ENCODE measurements at places on chromosomes 5 and 9. TPM values are rescaled to one million over a fixed set of nuclear protein-coding genes. Genes with fewer than 3 reads are reported as not detected.

GRCh38 chr9:35650341-35651158 lies at the start of gene SIT1:
Gene SIT1 (minus strand): TSS chr9:35650931. CDS start chr9:35650853, 78 bp downstream.
- DNase-seq = no peak

DNA sequence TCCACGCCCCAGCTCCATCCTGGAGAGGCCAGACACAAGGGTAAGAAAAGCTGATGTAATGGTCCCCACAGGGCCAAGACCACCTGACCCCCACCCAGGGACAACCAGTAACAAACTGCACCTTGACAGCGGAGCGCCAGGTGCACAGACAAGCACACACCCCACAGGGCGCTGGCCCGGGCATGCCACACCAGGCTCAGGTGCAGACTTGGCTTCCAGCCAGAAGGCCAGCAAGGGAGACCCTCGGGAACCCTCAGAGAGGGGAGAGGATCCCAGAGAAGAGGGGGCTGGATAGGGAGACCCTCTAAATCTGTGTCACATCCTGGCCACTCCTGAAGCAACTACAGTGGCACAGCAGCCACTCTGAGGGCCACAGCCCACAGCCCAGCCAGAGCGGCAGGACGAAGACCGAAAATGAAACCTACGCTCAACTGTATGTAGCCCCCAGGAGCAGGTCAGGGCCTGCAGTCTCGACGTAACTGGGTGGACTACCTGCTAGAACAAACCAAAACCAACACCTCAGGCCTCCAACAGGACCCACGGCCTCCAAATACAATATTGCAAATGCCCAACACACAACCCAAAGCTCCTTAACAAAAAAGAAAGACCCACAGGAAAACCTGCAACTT lies 18.5 kb downstream of the CAMSAP1 start:
- DNase-seq = no peak

- DNase-seq = peak; percentile 45
Measured at GRCh38 chr9:131773911-131774379, 34.1 kb upstream of the RAPGEF1 start.

- DNase-seq = peak; percentile 42
Measured at GRCh38 chr5:96572864-96573512, 89.2 kb upstream of the CAST start.

- no peak for DNase-seq
Measured at GRCh38 chr9:86279839-86280238, 2.5 kb downstream of the ISCA1 start.

- DNase-seq = no peak
Measured at GRCh38 chr5:97111004-97111403, 31.4 kb downstream of the LIX1 start.

DNA sequence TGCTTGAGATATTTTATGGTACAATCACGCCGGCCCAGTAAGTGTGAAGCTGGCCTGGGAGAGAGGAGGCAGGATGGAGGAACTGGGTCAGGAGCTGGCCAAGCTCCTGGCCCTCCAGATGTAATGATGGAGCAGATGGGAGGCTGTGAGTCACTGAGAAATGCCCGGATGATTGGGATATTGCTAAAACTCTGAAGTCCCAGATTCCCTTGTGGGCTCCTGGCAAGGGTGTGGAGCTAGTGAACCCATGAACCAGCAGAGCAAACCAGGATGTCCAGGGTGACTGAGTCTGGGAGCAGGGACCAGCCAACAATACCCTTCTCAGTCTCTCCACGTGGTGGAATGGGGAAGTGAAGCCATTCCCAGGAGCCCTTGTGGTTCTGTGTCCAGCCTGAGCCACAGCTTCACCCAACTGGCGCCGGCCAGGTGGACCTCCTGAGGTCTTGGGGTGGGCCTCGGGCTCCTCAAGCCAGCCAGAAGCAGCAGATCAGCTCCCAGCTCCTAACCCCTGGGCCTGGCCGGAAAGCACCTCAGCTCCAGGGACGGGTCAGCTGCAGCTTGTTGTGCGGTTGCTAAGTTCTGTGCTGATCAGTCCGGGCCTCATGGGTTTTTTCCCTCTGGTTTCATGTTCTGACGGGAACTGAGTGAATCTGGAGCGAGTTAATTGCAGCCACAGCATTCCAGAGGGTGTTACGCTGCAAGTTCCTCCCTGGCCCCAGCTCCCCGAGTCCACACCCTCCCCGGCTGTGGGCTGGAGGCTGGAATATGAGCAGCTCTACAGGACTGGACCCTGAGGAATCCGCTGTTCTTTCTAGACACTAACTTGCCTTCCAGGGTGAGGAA lies 37.6 kb downstream of the DUSP1 start:
- DNase-seq = peak; percentile 57

DNA sequence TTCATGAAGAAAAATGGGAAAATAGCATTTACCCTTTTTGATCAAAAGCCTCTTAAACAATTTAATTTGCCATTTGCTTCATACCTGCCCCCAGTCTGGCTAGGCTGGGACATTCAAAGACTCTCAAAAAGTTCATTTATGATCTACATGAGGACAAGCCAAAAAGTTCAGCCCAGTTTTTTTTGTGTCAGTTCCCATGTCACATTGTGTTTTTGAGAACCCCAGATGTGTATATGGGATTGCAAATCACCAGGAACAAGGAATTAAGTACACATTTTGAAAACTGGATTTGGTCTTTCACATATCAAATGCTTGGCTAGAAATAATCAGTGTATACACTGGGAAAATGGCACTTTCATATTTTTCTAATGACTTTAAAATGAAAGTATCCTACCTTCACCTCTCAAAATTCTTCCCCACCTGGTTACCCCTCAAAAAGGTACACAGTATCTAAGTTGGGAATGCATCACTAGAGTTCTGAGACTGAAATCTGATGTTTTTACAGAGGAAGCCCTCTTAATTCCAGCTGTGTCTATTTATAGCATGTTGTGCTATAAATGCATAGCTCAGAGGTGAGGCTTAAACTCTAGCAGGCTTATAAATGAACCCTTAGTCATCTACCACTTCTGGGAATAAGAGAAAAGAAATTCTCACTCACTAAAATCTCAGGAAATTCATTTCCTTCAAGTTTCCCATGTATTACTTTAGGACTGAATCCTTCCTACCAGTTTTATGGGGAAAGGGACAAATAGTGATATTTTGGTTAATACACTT lies 9.3 kb downstream of the STOM start:
- DNase-seq = no peak

DNA sequence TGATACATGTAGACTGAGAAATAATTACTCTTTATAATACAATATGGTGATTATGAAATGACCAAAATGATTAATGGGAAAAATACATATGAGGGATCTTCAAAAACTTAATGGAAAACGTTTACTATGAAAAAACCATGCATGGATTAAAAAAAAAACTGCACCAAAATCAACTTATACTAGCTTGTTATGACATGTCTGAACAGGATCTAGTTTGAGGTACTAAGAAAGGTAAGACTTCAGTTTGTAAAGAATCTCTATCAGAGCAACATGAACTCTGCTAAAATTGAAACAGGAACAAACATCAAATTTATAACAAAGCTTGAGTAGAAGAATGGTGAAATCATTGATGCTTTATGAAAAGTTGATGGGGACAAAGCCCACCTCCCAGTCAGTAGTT lies 178.0 kb downstream of the SLIT3 start:
- DNase-seq = no peak

RPP25L gene
- 40.9 TPM for total RNA-seq

C9orf153 gene
- not detected for total RNA-seq

EPB41L4B gene
- 2.7 TPM for total RNA-seq

FABP6 gene
- 22.4 TPM for total RNA-seq

SYK gene
- total RNA-seq = 4.4 TPM

Measured in Caki2 (cell line).